Choroid plexus epithelial cell (primary cell): ENCODE measurements at places on chromosomes 13 and 19.

GRCh38 chr13:63128716-63129115 is 1713.1 kb upstream of the PCDH20 start:
- DNase-seq: no peak

DNA sequence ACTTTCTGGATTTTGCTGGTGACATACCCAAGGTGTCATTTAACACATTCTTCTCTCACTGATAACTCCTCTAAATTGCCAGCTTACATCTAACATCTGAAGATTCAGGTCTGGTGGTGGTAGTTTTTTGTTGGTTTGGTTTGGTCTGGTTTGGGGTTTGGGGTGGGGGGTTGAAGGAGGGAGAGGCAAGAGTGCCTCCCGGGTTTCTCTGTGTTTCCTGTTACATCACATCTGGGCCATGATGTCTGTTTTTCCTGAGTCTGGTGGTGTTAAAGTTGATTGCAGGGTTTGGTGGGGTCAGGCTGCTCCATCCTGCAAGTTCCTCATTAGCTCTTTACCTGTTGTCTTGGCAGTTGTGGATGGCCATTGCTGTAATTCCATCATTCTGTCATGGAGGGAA is 155.8 kb upstream of the UBL3 start:
- DNase-seq: no peak

- DNase-seq: no peak
Observed at GRCh38 chr13:50403311-50403710, 388.1 kb downstream of the KCNRG start.

DNA sequence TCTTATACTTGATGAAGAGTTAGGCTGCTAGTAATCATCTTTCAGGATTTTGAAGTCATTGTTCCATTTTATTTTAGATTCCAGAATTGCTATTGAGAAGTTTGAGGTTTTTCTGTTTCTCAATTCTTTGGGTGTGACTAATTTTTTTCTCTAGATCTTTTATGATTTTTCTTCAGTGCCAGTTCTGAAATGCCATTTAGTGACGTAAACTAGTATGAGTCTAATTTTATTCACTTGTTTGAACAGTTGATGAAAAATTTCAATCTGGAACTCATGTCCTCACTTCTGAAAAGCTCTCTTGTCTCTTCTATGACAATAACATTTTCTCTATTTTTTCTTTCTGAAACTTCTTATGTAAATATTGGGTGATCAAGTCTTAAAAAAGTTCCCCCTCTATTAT is 188.5 kb upstream of the HTR2A start:
- no peak for DNase-seq

GRCh38 chr19:19451429-19452242 is 46.2 kb downstream of the GATAD2A start:
- DNase-seq: no peak

- DNase-seq: no peak
Observed at GRCh38 chr19:3963458-3964255, 7.2 kb downstream of the DAPK3 start.

DNA sequence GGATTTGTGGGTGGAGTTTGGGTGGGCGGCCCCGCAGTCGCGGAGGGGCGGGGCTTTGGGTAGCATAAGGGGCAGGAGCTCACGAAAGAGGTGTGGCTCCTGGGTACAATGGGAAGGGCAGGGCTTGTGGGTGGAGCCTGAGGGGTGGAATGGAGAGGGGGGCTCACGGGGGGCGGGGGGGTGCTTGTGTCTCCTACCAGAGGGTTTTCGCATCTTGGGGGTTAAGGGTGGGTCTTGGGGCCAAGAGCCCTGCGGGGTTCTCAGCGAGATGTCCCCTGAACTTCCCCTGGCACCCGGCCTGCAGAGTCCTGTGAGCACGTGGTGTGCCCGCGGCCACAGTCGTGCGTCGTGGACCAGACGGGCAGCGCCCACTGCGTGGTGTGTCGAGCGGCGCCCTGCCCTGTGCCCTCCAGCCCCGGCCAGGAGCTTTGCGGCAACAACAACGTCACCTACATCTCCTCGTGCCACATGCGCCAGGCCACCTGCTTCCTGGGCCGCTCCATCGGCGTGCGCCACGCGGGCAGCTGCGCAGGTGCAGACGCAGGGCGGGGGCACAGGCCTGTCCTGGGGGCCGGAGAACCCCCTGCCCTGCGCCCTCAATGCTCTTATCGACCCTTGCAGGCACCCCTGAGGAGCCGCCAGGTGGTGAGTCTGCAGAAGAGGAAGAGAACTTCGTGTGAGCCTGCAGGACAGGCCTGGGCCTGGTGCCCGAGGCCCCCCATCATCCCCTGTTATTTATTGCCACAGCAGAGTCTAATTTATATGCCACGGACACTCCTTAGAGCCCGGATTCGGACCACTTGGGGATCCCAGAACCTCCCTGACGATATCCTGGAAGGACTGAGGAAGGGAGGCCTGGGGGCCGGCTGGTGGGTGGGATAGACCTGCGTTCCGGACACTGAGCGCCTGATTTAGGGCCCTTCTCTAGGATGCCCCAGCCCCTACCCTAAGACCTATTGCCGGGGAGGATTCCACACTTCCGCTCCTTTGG is 5.1 kb downstream of the FSTL3 start:
- DNase-seq: peak; percentile 98

- peak; percentile 97 for DNase-seq
Observed at GRCh38 chr19:20565321-20566018, at the start of gene ZNF737. Gene ZNF737 (minus strand): TSS chr19:20565781. CDS start chr19:20565640, 141 bp downstream.

DNA sequence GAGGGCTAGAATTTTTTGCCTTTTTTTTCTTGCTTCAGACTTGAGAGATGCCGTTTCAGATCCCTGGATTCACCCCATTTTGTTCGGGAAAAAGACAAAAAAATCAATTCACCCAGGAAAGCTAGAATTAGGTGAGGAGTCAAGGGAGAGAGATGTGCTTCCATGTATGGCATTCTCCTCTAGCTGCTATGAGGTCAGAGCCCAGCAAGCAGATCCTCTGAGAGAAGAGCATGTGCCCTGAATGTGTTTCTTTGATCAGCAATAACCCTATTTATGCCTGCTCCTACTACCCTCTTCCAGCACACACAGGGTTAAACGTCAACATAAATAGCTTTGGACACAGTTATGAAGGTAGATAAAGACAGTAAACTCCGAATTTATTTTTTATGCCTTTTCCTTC is 53.6 kb downstream of the NDFIP2 start:
- peak; percentile 39 for DNase-seq

DNA sequence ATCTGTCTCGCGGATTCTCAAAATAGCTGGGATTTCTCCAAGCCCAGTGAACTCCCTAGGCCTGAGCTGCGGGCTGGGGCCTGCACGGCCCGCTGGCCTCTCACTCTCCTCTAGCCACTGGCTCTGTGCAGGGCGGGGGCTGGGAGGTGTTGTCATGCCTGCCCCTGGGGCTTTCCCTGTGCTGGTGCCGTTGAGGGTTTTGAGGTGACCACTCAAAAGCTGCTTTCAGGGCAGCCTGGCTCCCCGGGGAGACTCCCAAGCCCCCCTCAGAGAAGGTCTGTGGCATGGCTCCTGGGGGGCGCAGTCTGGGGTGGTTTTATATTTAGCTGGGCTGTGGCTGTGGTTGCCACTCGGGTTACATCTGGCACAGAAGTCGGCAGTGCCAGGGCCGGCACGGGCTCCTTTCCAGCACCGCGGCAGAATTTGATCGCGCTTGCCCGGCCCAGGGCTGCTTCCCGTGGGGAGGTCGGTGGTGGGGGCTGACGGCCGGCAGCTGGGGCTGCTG is 10.0 kb downstream of the NDUFB7 start:
- peak; percentile 41 for DNase-seq

DNA sequence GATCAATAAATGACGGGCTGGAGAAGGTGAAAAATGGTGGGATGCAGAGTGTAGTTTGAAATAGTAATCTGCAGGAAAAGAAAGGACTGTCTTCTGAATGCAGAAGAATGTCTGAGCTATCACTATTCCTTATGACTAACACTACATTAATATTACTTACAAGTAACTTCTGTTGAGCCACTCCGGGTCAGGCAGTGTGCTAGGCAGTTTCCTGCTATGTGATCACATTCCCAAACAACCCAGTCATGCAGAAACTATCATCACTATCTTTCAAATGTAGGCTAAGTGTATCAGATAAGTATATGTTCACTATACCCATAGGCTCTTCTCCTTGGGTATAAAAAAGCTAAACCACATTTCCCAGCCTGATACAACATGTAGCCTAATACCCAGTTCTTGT is 6.6 kb downstream of the ZNF599 start:
- peak; percentile 34 for DNase-seq

DNA sequence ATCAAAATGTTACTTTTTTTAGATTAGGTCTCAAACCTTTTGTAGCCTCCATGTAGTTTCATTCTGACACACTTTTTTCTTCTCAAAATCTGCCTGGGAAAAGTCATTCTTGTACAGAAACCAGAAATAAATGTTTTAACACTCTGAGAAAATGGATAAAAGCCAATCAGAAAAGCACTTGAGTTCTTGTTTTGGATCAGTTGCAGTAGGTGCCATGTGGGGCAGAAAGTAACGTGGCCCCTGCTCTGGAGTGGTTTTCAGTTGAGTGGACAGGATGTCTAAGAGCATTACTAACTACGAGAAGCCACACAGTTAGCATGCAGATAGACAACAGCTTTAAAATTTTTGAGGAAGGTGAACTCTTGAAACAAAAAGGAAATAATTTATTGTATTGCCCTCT is 19.1 kb downstream of the GPR183 start:
- DNase-seq: no peak

- peak; percentile 90 for DNase-seq
Observed at GRCh38 chr19:1252221-1252820, 3.9 kb downstream of the MIDN start.

DNA sequence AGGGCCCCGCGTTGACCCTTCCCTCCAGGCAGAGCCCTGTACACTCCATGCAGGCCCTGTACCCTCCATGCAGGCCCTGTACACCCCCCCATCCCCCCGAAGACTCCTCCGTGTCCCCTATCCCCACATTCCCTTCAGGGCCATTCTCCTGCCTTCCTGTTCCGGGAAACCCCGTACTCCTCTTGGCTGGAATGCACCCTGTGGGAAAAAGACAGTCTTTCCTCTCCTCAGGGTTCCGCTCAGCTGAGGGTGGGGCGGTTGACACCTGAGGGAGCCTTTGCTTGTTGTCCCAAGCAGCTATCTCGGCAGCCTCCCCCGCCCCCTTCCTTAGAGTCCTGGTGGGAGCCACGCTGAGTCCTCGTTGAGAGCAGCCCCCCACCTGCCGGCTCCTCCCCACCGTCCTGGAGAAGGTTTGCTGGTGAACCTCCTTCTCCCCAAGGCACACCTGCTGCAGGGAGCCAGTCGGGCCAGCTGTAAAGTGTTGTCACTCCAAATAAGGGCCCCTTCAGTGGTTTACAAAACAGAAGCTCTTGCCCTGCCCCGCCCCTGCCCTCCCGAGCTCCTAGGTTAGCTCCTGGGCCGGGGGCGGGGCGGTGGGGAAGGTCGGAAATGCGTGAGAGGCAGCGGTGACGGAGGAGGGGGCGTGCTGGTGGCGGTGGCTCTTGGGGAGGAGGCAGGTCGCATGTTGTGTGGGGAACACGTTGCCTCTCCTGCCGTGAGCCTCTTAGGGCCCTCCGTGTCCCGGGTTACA is 1.5 kb downstream of the GNA11 start:
- DNase-seq: no peak

DNA sequence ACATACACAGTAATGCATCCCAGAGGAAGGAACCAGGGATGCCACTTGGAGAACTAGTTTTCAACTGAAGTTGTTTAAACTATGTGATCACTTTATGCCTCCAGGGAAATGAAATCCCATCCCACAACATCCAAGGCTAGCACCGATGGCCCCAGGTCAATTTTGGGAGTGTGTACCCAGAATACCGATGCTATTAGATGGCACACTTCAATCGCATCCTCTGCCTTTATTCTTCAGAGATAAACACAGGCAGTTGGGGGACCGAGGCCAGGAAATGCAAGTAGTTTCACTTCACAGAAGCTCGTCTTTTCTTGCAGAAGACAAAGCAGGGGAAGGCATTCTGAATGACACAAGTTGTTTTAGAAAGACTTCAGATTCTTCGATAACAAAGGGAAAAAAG is 13.8 kb downstream of the STK24 start:
- DNase-seq: peak; percentile 38

DNA sequence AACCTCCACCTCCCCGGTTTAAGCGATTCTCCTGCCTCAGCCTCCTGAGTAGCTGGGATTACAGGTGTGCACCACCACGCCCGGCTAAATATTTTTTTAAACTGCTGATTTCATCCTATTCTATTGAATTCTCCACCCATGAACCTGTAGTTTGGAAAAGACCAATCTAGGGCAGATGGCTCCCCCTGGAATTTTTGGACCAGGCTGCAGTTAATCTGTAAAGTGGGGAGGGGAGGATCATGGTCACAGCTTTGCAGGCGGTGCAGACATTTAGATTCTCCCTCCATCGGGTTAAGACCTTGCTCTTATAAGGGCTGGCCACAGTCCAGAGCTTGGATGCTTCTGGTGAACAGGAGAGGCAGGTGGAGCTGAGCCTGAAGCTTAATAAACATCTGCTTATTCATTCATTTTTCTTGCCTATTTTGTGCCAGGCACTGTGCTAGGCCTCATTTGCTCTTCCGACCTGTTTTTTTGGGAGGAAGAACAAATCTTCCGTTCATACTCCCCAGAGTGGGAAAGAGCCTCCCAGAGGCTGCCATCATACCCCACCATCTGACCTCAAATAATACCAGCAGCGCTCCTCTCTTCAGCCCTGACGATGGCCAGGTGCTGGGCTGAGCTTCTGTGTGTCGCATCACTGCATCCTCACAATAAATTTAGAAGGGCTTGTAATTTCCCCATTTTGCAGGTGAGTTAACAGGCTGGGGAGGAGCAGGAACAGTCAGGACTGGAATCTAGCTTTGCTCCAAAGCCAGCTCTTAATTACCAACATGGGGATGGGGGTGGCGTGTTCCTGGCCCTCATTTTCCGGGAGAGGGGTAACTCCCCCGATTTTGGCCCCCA is 902 bp upstream of the CCDC106 start:
- DNase-seq: no peak

DNA sequence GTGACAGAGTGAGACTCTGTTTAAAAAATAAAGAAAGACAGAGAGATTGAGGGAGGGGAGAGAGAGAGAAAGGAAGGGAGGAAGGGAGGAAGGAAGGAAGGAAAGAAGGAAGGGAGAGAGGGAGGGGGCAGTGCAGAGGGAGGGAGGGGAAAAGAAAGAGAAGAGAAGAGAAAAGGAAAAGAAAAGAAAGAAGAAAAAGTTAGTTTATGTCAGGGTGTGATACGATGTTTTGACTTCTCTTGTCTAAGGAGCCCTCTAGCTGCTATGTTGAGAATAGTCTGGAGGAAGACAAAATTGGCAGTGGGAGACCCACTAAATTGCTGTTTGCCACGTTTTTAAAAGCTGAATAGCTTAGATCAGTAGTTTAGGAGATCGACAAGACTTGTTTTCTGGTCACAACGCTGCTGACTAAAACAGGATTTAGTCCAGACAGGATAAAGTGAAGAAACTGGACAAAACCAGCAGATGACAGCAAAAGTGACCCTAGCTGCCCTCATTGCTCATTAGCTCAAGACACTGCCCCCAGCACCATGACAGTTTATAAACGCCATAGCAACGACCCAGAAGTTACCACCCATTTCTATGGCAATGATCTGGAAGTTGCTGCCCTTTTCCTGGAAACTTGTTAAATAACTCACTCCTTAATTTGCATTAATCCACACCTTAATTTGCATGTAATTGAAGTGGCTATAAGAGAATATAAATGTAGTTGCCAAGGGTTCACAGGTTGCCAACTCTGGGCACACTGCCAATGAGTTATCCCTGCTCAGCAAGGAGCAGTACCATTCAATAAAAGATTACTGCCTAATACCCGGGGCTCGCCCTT is 11.1 kb downstream of the TEX101 start:
- DNase-seq: peak; percentile 46
